Dorsolateral prefrontal cortex (tissue), 122 donors: ENCODE measurements at places on chromosomes 13 and 19. TPM values are rescaled to one million over a fixed set of nuclear protein-coding genes. Genes with fewer than 3 reads are reported as not detected.

Gene ANKRD27
- total RNA-seq: 40.9 TPM

Gene LGALS16
- total RNA-seq: not detected

Gene MYH14
- total RNA-seq: 33.7 TPM

Gene ICAM5
- 38.6 TPM for total RNA-seq

Gene THSD1
- 9.1 TPM for total RNA-seq

Gene MEX3D
- 23.3 TPM for total RNA-seq

Gene CD320
- total RNA-seq: 35.2 TPM
